NCI-H1417 treated with DMSO at 0.1 percent for 48 hours (cell line): ENCODE measurements at places on chromosomes 16 and 17.

- DNase-seq = no peak
Observed at GRCh38 chr17:17684906-17685774, 3.9 kb downstream of the RAI1 start.

GRCh38 chr17:61805399-61805798 is 57.9 kb downstream of the BRIP1 start:
- DNase-seq = no peak

GRCh38 chr16:71474864-71475263 is 12.8 kb upstream of the ZNF23 start:
- DNase-seq = no peak

- no peak for DNase-seq
Observed at GRCh38 chr17:75626496-75627038, 6.7 kb upstream of the SMIM5 start.

DNA sequence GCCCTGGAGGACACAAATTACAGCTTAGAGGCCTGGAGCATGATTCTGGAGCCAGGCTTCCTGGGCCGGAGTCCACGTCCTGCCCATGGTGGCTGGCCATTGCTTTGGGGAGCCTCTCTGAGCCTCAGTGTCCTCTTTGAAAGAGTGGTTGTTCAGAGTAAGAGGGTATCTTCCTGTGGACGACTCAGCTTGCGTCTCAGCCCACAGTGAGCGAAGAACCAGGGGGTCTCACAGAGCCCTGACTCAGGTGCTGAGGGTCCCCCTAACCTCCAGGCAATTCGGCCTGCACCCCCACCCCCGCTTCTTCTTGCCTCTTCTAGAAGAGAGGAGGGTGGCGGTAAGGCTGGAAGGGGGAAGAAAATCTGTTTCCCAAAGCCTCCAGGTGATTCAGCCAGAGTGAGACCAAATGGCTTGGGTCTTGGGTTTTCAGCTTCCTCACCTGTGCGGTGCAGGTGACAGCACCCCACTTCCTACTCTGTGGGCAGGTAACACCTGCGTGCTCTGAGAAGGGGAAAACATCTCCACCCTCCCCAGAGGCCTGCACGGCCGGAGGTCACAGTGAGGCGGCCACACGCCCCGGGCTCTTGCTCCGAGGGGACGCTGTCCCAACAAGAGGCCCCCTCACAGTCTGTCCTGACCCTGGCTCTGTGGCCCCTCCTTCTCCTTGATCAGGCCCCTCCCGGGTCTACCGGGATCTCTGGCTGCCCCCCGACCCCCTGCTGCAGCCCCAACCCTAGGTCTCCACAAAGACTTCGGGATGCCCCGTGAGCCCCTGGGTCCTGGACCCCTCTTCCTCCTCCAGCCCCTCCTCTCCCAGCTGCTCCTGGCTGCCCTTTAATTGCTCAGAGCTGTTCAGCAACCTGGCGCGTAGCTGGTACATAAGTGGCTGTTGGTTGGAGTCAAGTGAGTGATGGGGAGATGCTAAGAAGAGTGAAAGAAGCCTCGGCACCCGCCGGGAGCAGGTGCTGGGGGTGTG is 119.2 kb downstream of the METRNL start:
- DNase-seq = no peak

DNA sequence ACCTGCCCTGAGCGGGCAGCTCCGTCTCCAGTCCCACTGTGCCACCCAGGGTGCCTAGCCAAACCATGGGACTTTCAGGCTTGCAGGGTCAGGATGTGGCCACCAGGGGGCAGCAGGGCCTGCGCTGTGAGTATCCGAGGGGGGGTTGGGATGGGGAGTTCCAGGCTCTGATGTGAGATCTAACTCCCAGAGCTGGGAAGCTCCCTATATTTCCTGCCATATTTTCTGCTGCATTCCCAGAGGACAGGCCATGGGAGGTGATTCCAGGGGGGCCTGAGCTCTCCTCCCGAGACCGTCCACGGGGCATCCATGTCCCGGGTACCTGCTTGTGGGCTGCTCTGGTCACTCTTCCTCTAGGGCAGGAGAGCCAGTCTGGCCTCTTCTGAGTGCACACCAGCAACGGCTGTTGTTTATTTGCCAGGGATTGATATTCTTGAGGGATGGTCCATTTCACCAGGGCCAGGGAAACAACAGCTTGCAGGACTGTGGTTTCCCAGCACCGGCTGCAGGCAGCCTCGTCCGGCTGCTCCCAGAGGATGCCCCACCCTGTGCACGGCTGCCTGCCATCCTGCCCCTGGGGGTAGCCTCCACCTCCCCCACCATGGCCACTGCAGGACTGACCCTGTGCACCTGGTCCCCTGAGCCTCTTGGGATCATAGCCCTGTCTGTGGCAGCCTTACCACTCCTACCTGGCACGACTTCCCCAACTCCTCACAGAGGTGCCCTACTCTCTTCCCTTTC is 1.2 kb downstream of the GPR142 start:
- DNase-seq = no peak

GRCh38 chr17:58280480-58281217 is at the start of gene MPO:
MPO (minus strand) TSS chr17:58280935; CDS start chr17:58280758, 177 bp downstream.
- DNase-seq = no peak

GRCh38 chr16:87949071-87949744 is 2.0 kb upstream of the BANP start:
- DNase-seq = no peak

GRCh38 chr16:70696952-70697593 is 11.2 kb upstream of the MTSS2 start:
- DNase-seq = no peak

- DNase-seq = no peak
Observed at GRCh38 chr16:80932708-80933095, 74.0 kb downstream of the CMC2 start.

GRCh38 chr17:56834380-56835263 is 671 bp downstream of the DGKE start:
- DNase-seq = no peak

- no peak for DNase-seq
Observed at GRCh38 chr17:1107777-1108477, 71.9 kb downstream of the ABR start.

- no peak for DNase-seq
Observed at GRCh38 chr16:84754956-84755672, 55.3 kb downstream of the USP10 start.

DNA sequence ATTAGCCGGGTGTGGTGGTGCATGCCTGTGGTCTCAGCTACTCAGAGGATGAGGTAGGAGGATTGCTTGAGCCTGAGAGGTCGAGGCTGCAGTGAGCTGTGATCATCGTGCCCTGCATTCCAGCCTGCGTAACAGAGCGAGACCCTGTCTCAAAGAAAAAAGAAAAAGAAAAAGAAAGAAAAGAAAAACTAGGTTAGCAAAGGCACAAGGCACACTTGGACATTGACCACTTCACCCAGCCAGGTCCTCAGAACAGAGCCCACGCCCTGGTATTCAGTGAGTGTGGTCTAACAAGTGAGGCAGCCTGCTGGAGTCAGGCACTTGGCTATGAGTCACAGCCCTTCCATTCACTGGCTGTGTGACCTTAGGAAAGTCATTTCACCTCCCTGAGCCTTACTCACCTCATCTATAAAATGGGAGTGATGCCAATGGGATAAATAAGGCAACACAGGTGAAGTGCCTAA is 10.4 kb downstream of the MILR1 start:
- DNase-seq = no peak

GRCh38 chr17:19904924-19905323 is 37.2 kb upstream of the ULK2 start:
- DNase-seq = no peak

- DNase-seq = no peak
Observed at GRCh38 chr17:41962768-41963434, 3.7 kb upstream of the CNP start.

DNA sequence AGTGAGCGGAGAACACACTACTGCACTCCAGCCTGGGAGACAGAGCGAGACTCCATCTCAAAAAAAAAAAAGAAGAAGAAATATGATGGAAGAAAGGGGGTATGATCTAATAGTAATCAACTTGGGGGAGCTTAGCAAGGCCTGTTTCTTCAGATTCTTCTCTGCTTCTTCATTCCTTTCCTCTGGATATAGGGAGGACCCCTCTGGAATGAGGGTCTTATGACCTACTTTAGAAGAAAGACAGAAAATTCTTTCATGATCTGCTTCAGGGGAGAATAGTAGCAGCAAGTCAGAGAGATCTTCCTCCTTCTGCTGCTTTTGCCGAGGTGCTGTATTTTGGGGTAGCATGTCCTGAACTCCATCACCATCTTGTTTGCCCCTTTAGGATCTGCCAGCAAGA is 44.9 kb upstream of the ETV4 start:
- DNase-seq = no peak

GRCh38 chr16:67736858-67737257 is 17.7 kb upstream of the GFOD2 start:
- no peak for DNase-seq

GRCh38 chr17:68320311-68320865 is 29.1 kb downstream of the ARSG start:
- no peak for DNase-seq

DNA sequence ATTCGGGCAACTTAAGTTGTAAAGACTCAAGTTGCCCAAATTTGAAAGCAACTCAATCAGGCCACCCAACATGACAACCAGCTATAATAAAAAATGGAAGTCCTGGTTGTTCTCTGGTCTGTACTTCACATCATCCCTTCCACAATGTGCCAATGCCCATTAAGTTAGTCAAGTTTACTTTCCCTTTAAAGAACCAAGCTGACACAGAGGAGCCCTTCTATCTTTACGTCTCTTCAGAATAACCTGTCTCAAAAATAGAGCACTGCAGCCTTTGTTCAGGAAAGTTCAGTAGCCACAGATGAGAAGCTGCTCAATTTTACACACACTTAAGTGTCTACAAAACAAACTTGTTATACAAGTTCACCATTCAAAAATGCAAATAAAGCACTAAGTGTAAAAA is 75.1 kb upstream of the C17orf78 start:
- DNase-seq = no peak
